AG10803 (cell line): ENCODE measurements at places on chromosomes 4 and X.
A peak's percentile ranks its signal among the peaks of the same experiment; 100 is the strongest.

DNA sequence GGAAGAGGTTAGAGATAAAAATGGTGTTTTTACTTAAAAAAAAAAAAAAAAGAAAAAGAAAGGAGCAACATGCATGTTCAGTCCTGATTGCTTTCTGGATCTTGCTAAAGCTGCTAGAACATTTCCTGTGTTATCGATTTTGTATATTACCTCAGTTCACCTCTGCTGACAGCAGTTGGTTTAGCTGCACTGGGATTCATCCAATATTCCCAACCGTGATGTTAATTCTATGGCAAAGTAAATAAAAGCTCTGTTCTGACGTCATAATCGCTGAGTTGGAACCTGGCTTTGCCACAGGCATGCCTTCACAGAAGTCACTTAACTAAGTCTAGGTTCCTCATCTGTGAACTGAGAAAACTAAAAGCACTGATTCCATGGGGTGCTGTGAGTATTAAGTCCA, 90.7 kb upstream of the SORBS2 start:
- DNase-seq: no peak

DNA sequence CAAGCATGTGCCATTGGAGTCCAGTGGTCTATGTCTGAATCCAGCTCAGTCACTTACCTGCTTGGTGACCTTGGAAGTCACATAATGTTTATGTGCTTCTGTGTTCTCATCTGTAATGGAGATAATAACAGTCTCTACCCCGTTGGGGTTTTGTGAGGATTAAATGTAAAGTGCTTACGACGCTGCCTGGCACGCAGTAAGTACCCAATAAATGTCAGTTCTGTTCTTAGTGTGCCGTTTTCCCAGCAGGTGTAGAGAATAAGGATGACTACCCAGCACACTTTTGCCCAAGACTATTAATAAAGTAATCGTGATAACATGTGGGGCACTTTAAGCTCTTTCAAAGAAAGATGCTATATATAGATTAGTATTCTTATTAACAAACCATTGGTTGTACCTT, 56.7 kb downstream of the MTM1 start:
- no peak for DNase-seq

DNA sequence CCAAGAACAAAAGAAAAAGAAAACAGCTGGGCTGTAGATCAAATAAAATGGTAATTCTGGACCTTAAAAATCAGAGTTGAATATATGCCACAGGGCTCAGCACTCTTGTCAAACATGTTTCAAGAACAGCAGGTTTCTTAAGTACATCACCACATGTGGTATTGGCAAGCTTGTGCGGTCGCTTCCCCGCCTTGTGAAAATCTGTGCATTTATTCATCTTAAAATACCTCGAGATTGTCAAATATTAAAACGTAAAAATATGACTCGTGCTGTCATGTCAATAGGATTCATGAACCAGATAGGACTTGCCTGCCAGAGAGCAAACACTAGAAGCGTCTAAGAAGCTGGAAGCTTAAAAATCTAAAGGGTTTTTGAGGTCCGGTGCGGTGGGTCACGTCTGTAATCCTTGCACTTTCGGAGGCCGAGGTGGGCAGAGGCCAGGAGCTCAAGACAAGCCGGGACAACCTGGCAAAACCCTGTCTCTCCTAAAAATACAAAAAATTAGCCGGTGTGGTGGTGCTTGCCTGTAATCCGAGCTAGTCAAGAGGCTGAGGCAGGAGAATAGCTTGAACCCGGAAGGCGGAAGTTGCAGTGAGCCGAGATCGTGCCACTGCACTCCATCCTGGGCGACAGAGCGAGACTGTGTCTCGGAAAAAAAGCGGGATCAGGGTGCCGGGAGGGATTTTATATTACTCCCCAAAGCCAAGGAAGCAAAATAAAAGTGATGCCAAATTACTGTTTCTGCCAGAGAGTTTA, 40.2 kb upstream of the TMEM154 start:
- no peak for DNase-seq

GRCh38 chr4:76407440-76408119, 13.4 kb downstream of the CCDC158 start:
- no peak for DNase-seq

GRCh38 chrX:153560000-153560399, 38.9 kb downstream of the CCNQ start:
- DNase-seq: peak; percentile 10

- no peak for DNase-seq
Measured at GRCh38 chr4:98997166-98997565, 1.6 kb downstream of the METAP1 start.

DNA sequence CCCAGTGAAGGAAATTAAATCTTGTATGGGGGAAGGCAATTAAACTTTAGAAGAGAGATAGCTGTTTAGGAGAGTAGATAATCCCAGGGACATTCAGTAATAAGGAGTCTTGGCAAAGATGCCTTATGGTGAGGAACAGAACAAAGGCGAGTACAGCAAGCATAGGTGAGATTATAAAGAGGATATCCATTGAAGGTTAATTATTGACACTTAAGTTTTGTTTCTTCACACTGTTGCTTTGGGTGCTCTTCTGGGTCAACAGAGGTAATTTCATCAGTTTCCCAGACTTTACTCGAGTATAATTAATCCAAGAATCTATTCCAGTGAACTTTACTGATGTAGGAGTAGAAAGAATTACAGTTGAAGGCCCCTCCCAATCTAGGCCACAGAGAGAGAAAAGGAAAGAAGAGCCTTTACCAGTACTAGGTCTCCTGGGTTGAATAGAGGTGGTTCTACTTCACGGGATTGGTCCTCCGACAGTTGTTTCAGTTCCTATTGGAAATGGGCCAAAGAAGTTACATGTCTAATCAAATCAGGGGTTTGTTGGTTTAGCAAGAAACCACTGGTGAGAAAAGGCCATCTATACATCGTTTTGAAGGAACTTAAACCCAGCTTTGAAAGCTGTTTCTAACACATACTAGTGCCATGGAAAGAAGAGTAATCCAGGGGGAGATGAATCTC, 27.2 kb downstream of the EPGN start:
- no peak for DNase-seq

GRCh38 chr4:71863457-71863856, 79.6 kb upstream of the GC start:
- DNase-seq: no peak

DNA sequence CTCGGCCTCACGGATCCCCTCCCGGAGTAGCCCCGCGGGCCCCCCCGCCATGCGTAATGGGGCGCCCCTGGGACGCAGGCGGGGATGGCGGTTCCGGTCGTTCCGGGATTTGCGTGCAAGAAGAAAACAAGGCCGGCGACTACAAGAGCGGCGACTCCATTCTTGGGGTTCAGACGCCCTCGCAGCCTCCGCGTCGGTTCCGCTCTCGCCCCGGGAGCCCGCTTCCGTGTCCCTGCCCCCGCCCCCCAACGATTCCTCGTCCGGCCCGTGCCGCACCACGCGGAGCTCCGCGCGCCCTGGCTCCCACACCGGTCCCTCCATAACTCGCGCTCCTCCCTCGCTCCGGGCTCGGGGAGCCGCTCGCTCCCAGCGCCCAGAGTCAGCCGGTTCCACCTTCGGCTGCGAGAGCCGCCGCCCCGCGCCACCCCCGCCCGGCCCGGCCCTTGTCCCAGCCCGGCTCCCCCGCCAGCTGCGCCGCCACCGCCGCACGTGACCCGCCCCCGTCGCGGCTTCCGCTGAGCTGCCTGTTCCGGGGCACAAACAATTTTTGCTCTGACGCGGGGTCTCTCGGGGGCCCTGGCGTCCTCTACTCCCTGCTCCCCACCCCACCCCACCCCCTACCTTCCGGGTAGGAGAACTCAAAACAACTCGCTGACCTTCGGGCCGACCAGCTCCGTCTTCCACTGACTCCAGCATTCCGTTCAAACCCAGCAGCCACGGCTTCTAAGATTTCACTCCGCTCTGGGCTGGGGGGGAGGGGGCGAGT, 78.8 kb upstream of the BCOR start:
- DNase-seq: no peak

DNA sequence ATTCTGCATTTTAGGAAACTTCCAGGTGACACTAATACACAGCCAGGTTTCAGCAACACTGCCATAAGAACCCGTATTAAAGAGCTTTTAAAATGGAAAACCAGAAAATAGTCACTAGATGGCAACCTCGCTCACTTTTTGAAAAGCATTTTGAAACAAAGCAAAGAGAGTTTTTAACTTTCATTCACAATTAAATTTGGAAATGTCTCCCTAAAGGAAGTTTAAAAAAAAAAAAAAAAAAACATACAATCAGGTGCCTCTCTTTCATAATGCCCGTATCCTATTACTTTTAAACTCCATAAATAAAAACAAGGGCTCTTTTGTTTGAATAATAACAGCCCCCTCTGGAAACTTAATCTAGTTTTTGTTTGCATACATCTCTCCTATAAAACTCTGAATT, 20.3 kb downstream of the MEPE start:
- DNase-seq: peak; percentile 61

DNA sequence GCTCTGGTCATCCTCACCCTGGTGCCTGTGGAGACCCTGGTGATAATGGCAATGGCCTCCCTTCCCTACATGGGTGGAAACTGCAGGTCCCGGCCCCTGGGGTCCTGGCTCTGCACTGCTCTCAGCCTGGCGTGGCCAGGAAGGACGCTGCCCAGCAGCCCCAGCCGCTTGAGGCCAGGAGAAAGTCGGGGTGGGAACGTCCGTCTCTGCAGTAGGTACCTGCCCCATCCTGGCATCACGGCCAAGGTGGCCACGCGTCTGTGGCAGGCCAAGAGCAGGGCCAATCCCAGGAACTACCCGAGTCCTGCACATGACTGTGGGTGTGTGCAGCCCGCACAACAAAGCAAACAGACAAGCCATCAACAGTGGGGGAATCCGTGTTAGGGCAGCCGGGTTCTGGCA, 33.8 kb downstream of the FGFRL1 start:
- DNase-seq: no peak

DNA sequence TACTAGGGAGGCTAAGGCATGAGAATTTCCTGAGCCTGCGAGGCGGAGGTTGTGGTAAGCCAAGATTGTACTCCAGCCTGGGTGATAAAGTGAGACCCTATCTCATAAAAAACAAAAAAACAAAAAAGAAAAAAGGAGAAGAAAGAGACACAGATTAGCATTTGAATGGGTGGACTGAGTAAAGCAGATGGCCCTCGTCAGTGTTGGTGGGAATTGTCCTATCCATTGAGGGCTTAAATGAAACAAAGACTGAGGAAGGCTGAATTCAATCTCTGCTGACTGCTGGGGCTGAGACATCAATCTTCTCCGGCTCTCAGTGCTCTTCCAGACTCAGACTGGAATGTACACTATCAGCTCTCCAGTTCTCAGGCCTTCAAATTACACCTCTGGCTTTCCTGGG, 136.8 kb downstream of the SLC7A11 start:
- no peak for DNase-seq
